Esophagus squamous epithelium (tissue), 5 donors: ENCODE measurements at places on chromosomes 16 and 17.

GRCh38 chr16:29662000-29662728, 883 bp upstream of the SPN start:
- no peak for DNase-seq

DNA sequence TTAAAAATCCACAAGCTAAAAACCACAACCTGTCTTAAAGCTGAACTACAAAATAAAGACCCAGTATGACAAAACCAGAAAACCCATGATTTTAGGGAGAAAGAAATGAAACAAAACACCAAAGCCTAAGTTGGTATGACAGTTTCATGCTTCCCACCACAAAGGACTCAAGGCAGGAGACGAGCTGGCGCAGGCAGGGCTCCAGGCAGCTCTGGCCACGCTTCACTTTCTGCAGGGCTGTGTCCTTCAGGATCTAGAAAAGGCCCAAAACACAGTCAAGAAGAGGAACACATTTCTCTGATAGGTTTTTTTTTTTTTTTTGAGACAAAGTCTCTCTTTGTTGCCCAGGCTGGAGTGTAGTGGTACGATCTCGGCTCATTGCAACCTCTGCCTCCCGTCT, 75.3 kb downstream of the WDR59 start:
- no peak for DNase-seq

GRCh38 chr16:87057951-87058560, 259.1 kb downstream of the C16orf95 start:
- no peak for DNase-seq

GRCh38 chr16:87463722-87464690, 28.8 kb downstream of the ZCCHC14 start:
- no peak for DNase-seq

GRCh38 chr17:32870969-32871368, 6.0 kb downstream of the MYO1D start:
- DNase-seq = no peak
